ENCODE measurements at places on chromosomes 6 and 20. TPM values are rescaled to one million over a fixed set of nuclear protein-coding genes. Genes with fewer than 3 reads are reported as not detected.
A peak's percentile ranks its signal among the peaks of the same experiment; 100 is the strongest.

DNA sequence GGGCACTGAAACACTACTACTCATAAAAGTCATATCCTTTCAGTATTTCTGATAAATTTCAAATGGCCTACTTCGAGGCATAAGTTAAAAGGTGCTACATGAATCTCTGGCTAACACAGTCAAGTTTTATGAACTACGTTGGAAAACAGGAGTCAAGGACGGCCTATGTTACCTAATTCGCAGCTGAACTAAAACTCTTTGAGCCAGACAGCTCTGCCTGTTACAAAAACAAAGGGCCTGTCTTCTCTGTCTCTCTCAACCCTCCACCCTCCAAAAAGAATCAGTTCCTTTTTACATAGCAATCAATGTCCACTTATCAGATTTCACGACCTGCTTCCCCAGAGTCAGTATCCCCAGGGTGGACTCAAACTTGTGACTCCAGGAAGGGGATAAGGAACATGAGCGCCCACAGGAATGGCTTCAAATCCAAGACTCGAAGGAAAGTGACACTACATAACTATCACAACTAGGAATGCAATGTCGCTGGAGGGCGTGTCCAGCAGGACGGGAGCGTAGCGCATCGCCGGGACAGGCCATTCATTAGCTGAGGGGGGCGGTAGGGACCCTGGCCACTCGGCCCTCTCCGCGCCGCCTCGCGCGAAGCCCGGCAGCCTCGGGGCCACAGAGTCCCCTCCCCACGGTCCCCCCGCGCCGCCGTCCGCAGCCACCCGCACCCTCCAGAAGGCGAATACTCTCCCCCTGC, 591 bp downstream of the IBTK start:
- peak; percentile 52 for DNase-seq

DNA sequence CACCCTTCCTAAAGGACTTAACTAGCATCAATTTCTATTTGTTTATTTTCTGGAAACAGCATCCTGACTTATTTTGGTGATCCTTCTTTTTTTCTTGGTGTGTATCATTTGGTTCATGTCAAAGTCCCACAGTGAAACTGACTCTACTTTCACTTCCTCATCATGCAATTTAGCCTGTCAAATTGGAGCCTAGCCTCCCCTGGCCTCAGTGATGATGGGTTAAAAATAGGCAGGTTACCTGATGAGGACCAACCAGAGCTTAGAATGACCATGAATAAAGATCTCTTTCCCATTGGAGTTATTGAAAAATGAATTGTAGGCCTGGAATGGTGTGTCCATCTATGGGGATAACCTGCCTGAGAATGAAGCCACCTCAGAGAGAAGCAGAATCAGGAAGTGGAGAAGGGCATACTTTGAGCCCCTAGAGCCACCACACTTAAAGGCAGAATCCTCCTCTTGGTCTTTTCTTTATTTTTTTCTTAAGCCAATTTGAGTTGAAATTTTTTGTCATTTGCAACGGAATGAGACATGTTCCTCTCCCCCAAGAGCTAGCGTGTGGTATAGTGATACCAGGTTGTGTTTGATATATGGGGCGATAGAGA, 105.6 kb downstream of the BTBD3 start:
- DNase-seq = no peak

DNA sequence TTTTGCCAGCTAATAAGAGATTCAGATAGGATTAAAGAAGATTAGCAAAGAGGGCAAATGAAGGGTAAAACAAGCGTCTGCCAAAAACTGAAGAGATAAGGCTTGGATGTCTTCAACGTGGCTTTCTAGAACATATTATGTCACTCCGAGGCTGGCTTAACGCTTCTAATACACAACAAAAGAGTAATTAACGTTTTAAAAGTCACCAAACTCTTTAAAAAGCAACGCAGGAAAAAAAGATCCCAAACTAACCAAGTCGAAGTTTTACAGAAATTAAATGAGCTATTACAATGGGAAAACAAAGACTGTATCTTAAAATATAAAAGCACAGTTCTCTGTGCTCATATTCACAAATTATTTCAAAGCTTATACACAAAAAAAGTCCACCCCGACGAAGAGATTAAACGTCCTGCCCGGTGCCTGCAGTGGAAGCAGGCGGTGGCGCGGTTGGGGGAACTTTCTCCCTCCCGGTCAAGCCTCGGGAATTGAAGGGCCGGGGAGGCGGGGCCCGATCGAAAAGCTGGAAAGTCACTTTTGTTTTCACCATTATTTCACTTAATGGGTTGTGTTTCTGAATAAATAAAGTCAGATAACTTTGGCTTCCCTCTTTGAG, 1.2 kb downstream of the MAK start:
- peak; percentile 66 for DNase-seq

DNA sequence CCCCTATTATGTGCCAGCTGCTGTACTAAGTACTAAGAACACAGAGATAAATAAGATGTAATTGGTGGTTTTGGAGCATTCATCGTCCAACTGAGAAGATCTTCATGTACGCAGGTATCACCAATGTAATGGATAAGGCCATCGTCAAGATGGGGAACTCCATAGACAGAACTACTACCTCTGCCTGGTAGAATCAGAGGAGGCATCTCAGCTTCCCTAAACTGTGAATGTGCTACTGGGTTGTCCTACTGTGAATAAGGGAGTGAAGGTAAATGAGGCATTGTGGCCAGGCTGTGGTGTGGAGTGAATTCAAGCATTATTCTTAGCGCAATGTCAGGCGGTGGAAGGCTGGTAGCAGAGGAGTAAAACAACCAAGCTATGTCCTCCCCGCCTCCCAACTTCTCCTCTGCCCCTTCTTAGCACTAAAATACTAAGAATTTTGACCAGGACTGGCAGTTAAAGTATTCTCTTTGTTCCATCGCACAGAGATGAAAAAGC, 68.2 kb downstream of the TBC1D7 start:
- DNase-seq = no peak

DNA sequence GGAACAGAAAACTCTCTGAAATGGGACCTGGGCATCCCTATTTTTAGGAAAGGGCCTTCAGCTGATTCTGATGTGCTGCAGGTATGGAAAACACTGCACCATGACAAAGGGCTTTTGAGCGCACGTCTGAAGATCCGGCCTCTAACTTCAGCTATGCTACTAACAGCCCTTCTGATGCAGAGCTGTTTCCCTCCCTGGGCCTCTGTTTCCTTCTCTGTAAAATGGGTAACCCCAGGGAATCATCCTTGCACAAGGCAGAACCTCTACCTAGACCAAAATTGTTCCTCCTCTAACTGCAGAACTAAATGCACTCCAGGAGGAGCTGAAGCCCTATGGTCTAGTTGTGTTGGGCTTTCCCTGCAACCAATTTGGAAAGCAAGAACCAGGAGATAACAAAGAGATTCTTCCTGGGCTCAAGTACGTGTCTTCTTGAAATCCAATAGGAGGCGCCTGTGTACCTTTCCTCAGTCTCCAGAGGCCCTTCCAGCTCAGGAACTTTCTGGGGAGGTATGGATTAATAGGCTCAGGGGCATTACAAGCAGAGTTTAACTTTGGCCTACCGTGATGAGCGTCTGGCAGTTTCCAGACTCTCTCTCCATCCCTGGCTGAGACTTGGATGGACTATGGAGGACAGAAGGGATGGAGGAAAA, 5.9 kb downstream of the GPX5 start:
- DNase-seq = no peak

DNA sequence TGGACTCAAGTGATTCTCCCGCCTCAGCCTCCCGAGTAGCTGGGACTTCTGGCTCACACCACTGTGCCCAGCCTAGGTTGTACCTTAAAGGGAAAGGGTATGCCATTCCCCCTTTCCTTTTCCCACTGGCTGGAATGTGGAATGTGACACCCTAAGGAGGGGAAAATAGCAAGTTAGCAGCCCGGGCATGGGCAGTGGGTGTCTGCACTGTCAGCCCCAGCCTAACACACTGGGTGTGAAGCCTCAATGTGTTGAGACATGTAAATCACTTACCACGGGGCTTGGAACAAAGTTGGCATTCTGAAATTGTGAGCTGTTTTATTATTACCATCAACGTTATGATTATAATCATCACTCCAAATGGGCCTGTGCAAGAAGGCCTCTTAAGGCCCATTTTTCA, 80.8 kb upstream of the PTPN1 start:
- no peak for DNase-seq

- no peak for DNase-seq
Measured at GRCh38 chr20:63327231-63327745, 33.9 kb downstream of the CHRNA4 start.

- DNase-seq = no peak
Measured at GRCh38 chr6:149202952-149203351, 114.6 kb upstream of the TAB2 start.

GRCh38 chr6:2078888-2079287, 166.5 kb downstream of the GMDS start:
- no peak for DNase-seq

DNA sequence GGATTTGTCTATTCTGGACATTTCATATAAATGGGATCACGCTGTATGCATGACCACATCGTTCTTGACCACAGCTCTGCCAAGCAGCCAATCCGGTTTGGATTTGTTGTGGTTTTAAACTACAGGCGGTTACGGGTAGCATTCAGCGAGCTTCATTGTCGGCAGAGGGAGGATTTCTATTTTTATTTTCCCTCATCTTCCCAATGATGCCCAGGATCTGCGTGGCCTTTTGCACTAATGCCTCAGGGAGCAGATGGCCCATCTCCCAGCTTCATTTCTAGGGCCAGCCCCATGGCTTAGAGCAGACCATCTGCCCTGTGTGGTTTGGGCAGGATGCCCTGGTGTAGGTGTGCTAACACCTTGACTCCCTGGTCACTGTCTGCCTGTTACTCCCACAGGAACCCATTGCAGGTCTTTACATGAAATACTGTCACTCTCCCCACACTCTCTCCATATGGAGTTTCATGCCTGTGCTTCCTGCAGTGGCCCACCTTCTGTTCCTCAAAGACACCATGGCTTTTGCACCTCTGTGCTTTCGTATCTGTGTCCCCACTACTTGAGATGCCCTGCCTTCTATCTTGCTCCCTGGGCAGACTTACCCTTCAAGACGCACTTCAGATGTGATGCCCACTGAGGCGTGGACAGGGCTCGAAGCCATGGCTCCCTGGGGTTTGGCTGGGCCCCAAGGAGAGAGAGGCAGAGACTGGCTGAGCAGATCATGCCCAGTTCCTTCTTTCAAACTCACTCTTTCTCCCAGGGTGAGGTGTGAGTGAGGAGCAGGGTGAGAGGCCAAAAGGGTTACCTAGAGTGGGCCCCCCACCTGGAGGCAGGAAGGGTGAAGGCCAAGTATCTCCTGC, 26.0 kb downstream of the SDCBP2 start:
- no peak for DNase-seq

DNA sequence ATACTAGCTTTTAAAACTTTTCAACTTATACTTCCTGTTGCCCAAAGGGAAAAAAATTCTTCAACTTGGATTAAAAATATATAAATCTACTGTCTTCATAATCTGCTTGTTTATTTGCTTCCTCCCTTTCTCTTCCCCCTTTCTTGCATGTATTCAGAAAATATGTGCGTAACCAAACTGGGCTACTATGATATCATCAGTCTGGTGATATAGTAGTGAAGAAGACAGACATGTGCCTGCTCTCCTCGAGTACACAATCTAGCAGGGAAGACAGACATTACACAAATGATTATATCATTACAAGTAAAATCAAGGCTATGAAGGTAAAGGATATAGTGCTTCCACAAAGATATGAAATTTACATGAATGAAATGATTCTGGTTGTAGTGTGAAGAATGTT, 31.0 kb downstream of the IBTK start:
- DNase-seq = no peak

GRCh38 chr6:51976374-51976773, 111.0 kb downstream of the PKHD1 start:
- DNase-seq = no peak

- DNase-seq = no peak
Measured at GRCh38 chr6:143821359-143821758, 21.8 kb upstream of the LTV1 start.

- no peak for DNase-seq
Measured at GRCh38 chr6:35091346-35092083, 49.6 kb downstream of the TCP11 start.

DNA sequence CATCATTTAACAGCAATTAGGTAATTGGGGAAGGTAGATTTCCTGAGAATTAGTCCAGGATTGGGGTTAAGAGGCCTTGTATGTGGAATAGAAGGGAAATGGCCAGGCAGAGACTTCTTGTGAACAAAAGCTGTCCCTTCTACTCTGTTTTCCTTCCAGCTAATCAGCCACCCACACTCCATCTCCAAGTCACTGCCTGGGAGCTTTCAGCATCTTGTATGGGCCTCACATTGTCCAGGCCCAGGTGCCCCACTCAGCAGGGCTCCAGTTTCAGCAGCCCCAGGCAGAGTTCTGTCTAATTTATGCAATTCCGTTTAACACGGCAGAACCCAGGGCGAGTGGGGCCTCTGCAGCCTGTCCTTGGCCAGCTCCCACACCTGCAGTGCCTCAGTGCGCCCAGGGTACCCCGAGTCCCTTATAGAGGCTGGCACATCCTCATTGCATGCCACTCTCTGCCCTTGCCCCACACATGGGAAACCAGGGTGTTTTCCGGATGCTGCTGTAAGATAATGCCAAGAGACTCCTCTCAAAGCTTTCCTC, 113.0 kb downstream of the EDN3 start:
- DNase-seq = no peak

GRCh38 chr6:106223300-106223930, 102.1 kb downstream of the ATG5 start:
- no peak for DNase-seq

GRCh38 chr20:34112600-34113101, 608 bp upstream of the EIF2S2 start:
- DNase-seq = no peak

- no peak for DNase-seq
Measured at GRCh38 chr20:47061549-47061948, 166.9 kb downstream of the EYA2 start.

- no peak for DNase-seq
Measured at GRCh38 chr6:30364591-30364990, 19.6 kb downstream of the RPP21 start.

DNA sequence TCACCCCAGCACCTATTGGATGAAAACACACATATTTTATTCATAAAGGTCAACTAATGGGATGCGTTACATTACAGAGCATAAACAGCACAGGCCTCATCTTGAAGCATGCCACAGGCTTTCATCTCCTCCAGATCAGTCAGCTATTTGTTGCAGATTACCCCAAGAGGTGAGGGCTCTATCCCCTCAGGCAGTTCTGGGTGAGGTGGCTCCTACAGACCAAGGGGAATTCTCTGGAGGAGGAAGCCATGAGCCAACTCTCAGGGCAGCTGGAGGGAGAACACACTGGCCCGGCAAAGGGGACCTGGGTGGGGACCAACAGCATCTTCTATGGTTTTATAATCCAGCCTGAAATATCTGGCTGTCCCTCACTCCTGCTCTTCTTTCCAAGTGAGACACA, 126.4 kb upstream of the BTBD3 start:
- DNase-seq = no peak

GRCh38 chr6:122322824-122323223, 76.6 kb upstream of the HSF2 start:
- no peak for DNase-seq

ARG1 gene
- not detected for total RNA-seq

FOXC1 gene
- total RNA-seq = 3.3 TPM

C20orf202 gene
- total RNA-seq = 0.43 TPM

MYBL2 gene
- total RNA-seq = 0.12 TPM

RPS21 gene
- total RNA-seq = 593 TPM

COL19A1 gene
- 1.9 TPM for total RNA-seq

INSM1 gene
- total RNA-seq = not detected

ANGPT4 gene
- total RNA-seq = 0.12 TPM

JPH2 gene
- 99.5 TPM for total RNA-seq

CYP24A1 gene
- not detected for total RNA-seq

GSTA3 gene
- total RNA-seq = not detected

TCP11 gene
- not detected for total RNA-seq

CGAS gene
- 2.3 TPM for total RNA-seq

CDSN gene
- not detected for total RNA-seq

VPS16 gene
- total RNA-seq = 22.0 TPM
